Mesenteric fat pad (tissue), 1 donor: ENCODE measurements at places on chromosomes 16 and 17. TPM values are rescaled to one million over a fixed set of nuclear protein-coding genes. Genes with fewer than 3 reads are reported as not detected.

The KIF18B gene
- total RNA-seq, result not detected

DNA sequence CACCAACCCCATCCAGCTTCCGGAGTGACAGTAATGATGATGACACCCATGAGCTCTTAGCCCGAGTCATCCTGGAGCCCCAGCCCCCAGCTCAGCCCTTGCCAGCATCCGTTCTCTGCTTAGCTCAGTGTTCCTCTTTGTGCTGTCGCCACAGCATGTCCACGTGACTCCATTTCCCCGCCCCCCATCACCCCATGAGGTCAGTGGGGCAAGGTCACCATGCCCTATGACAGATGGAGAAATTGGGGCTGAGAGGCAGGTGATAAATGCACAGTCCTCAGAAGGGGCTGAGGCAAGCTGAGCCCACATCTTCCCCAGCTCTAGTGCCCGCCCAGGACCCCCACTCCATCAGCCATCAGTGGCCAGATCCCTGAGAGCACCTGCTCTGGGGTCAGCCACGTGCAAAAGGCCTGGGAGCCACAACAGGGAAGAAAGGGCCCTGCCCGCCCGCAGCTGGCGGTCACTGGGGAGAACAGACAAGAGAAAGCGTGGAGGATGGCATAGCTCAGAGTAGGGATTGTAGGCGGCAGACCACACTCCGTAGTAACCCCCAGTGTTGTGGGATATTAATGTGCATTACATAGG is 17.1 kb downstream of the ITGB4 start:
- DNase-seq, result no peak

The FUS gene
- total RNA-seq, result 224 TPM

The MT1G gene
- total RNA-seq, result 41.5 TPM

GRCh38 chr17:43814714-43815113 is 18.2 kb downstream of the MPP3 start:
- DNase-seq, result no peak

DNA sequence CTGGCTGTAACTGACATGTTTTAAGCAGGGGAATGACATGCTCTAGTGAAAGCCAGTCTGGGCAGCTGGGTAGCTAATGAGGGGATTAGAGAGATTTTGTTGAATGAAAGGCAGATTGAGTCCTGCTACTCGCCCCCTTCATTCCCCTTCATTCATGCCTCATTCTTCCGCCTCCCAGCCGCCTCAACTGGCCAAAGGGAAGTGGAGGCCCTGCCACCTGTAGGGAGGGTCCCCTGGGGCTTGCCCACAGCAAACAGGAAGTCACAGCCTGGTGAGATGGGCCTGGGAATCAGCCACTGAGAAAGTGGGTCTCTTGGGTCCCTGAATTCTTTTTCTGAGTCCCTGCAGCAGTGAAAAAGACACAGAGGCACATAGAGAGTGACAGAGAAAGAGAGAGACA is 1.1 kb upstream of the CD19 start:
- DNase-seq, result no peak

DNA sequence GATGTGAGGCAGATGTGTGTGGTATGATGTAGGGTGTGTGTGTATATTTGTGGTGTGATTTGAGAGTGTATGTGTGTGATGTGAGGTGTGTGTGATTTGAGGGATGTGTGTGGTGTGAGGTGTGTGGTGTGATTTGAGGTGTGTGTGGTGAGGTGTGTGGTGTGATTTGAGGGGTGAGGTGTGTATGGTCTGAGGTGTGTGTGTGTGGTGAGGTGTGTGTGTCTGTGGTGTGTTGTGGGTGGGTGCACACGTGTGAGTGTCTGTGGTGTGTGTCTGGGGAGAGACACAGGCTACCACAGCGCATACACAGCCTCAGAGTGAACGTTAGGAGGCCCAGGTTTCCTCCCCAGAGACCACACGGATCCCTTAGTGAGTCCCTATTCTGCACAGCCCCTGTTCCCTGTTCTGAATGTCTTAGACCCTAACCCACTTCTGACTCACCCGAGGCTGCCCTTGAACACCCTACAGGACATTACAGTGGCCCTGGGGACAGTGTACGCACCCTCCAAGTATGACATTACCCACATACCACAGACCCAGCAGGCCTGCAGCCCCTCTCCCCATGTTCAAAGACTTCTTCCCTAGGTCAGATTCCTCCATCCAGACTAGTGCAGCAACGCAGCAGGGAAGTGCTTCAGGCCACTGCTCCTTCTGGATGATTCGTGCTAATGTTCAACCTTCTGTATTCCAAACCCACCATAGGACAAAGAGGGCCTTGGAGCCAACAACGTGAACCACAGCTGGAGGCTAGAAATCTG is 3.5 kb upstream of the RAB37 start:
- DNase-seq, result no peak

DNA sequence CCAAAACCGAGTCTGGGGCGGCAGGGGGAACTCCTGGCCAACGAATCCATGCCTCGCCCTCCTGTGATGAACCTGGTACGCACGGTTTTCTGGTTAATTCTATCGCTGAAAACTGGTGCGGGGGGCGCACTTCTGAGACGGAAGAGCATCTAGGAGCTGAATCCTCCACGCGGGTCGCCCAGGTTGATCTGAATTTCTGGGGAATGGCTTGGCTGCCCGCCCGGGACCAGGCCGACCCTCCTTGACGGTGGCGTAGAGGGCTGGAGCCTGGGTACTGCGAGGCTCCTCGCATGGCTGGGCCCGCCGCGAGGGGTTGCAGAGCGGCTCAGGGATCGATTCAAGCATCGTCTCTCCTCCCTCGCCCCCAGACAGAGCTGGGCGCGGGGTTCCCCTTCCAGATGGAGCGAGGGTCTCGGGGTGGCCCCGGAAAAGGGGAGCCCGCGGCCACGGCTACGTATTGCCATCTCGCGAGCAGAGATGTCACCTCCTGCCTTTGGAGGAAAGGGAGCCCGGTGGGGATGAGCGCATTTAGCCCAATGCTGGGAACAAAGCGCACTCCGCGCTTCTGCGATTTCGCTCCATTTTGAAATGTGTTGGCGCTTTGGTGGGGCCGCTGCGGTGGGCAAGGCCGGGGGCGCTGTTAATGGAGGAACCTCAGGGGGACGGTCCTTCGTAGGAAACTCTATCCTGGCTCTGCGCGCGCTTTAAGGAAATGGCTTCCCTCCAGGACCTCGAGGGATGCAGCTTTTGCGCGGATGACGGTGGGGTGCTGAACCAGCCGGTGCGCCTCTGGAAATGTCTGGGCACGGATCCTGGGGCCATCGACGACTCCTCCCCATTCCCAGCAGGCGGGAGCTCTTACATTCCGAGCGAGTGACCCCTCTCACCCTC is 2.7 kb downstream of the MAPT start:
- DNase-seq, result no peak

The G6PC1 gene
- total RNA-seq, result not detected

DNA sequence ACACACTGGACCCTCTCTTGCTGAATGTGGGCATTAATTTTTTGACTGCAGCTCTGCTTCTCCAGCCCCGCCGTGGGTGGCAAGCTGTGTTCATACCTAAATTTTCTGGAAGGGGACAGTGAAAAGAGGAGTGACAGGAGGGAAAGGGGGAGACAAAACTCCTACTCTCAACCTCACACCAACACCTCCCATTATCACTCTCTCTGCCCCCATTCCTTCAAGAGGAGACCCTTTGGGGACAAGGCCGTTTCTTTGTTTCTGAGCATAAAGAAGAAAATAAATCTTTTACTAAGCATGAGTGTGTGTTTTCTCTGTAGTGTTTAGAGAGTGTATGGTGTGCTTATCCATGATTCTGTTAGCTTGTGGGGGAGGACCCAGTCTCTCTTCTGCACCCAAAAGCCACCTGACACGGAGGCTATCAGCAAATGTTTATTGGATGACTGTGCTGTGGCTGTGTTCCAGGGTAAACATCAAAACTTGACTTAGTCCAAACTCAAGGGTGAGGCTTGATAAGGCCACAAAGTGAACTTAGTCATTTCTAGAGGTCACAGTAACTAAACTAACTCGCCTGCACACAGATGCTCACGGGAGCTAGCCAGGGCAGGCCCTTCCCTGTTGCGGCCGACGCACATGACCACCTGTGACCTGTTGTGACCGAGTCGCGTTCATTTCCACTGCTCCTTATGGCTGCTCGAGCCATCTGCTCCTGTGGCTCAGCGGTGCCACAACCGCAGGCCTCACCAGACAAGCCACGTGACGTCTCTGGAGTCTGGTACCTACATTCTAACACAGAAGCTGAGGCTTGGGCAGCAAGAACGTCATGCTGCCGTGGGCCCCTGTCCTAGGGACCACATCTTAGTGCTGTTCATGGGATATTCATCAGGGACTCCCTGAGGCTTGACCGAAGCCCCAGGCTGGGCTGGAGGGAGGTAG is 9.8 kb upstream of the MED11 start:
- no peak for DNase-seq

GRCh38 chr16:50735629-50736122 is 6.2 kb upstream of the CYLD start:
- no peak for DNase-seq

DNA sequence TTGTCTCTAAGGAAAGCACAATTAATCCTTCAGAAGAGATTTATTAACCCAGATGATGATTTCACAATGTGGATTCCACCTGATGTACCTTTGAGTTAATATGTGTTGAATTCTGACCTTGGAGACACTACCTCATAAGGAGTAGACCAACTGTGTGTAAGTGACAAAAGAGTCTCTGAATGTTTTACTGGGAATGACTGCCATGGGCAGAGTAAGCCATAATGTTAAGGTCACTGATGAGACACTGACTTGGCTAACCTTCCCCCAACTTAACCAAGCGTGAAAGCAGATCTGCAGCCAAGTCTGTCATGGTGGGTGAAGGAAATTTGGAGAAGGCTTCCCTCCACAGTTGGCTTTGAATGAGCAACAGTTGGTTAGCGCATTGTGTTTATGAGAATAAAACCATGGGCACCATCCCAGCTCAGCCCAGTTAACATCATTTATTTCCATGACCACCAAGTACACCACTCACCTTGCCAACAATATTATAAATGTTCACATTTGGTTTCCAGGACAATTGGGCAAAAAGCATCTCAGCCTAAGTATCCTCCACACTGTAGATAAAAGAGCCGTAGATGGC is 618.5 kb downstream of the KCNJ2 start:
- no peak for DNase-seq

GRCh38 chr17:80793851-80794267 is 197.8 kb upstream of the CHMP6 start:
- peak; percentile 55 for DNase-seq
